ENCODE measurements at places on chromosomes 13 and 19.

GRCh38 chr19:30593975-30594745 is 222.0 kb downstream of the ZNF536 start:
- DNase-seq = no peak

DNA sequence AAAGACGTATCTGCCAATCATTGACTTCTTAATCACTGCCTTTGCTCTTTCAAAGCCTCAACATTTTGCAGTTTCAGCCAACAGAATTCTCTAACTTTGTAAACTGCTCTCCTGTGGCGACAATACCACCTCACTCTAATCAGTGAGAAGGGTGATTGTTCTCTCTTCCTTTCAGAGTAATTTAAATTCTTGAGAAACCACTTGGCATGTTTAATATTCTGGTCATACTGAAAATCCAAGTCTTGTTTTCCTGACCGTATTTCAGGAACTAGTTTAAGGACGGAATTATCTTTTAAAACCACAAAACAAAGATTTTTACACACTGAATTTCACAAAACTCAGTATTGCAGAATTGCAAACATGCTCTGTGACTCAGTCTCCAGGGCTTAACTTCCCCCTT is 5.2 kb upstream of the CDC16 start:
- no peak for DNase-seq

DNA sequence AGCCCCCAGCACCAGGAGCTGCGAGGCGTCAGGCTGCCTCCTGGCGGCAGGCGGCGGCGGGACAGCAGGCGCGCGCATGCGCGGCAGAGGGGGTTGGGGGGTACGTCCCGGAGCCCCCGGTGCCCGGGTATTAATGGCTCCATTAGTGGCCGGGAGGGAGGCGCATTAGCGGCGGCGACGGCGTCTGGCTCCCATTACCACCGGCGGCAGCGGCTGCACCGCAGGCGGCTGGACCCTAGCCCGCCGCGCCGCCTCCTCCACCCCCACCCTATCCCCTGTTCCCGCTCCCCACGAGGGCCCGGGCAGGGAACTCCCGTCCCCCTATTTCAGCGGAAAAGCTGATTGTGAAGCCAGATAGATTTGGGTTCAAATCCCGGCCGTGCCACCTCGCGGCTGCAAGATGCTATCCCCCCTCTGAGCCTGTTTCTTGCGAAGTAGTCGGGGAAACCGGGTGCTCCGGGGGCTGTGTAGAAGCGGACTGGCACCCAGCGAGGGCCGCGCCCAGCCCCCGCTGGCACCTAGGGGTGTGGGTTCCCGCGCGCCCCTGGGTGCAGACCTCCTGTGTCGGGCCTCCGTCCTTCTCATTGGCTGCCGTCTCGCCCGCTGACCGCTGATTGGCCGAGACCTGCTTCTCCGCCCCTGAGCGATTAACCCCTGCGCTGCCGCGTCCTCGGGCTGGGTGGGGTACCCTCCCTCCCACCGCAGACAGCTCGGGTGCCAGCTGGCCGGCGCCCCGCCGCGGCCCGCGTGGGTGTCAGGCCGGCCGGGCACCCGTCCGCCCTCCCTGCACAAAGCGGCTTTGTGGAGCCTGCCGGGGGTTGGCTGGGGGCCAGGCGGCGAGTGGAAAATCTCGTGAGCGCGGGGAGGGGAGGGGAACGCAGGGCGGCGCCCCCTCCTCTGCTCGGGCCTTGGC is 11.1 kb downstream of the CIC start:
- peak; percentile 90 for DNase-seq

GRCh38 chr13:96223231-96223630 is 133.3 kb downstream of the HS6ST3 start:
- DNase-seq = no peak

GRCh38 chr13:78607409-78608251 is 4.3 kb upstream of the POU4F1 start:
- DNase-seq = peak; percentile 9

- DNase-seq = no peak
Measured at GRCh38 chr19:10975374-10976130, 14.7 kb downstream of the SMARCA4 start.

- no peak for DNase-seq
Measured at GRCh38 chr13:106471957-106472543, 63.4 kb downstream of the EFNB2 start.

GRCh38 chr13:73216381-73216831 is 157.6 kb downstream of the KLF5 start:
- no peak for DNase-seq

- no peak for DNase-seq
Measured at GRCh38 chr13:20451397-20451796, 74.3 kb downstream of the CRYL1 start.

GRCh38 chr13:24574847-24575246 is 62.3 kb upstream of the PARP4 start:
- no peak for DNase-seq

GRCh38 chr13:110339263-110339662 is 32.2 kb downstream of the COL4A2 start:
- no peak for DNase-seq

GRCh38 chr19:13817018-13817614 is 21.9 kb downstream of the ZSWIM4 start:
- DNase-seq = peak; percentile 66

DNA sequence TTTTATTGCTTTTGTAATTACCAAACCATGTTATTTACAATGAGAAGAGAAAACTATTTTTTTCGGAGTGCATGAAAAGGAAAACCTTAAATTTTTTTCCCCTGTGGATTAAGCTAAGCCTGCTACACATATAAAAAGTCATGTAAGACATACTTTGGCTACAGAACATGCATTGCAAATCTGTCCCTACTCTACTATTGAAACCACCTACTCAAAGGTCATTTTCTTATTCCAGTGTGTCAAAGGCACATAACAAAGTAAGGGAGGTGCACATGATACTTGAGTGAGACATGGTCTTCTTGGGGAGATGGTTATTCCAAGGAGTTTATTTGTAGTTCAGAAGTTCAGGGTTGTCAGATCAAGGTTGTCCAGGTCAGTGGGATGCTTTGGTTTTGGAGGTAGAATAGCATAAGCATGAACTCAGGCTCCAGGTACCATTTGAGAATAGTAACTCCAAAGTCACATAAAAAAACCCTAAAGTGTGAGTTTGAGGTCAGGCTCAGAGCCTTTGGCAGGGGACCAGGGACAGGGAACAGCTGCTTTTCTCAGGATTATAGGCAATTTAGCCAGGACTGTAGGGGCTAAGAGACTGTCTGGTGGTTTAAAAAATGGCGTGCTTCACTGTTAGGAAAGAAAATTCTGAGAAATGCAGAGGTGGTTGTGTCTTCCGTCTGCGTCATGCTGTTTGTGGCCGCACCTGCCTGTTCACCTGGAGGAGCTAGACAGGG is 15.4 kb downstream of the FARP1 start:
- no peak for DNase-seq

GRCh38 chr13:111577956-111578605 is 257.6 kb downstream of the TEX29 start:
- no peak for DNase-seq

GRCh38 chr13:80235166-80235966 is 105.6 kb downstream of the SPRY2 start:
- DNase-seq = peak; percentile 60
